Pancreas (tissue), 10 donors: ENCODE measurements at places on chromosomes 11 and 22. TPM values are rescaled to one million over a fixed set of nuclear protein-coding genes. Genes with fewer than 3 reads are reported as not detected.
A peak's percentile ranks its signal among the peaks of the same experiment; 100 is the strongest.

LIPT2 gene
- polyA plus RNA-seq = 1.6 TPM

DNA sequence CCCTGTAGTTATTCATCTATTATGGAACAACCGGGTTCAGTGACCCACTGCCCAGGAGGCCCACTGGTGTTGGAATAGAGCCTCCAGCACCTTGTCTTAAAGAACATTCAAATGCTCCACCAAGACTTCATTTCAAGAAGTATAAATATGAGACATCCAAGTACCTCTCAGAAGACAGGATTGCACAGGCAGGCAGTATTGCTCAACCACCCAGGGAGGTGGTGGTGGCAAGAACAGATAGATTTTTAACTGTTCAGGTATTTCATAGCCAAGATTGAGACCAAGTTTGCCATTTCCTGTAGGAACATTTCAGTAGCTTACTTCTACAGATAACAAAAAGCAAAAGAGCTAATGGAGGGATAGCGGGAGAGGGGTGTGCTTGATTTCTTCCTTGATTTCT, 78.7 kb downstream of the COMMD9 start:
- DNase-seq = no peak

OR8G1 gene
- not detected for polyA plus RNA-seq

COA4 gene
- 47.8 TPM for polyA plus RNA-seq

MOGAT2 gene
- 0.08 TPM for polyA plus RNA-seq

DNA sequence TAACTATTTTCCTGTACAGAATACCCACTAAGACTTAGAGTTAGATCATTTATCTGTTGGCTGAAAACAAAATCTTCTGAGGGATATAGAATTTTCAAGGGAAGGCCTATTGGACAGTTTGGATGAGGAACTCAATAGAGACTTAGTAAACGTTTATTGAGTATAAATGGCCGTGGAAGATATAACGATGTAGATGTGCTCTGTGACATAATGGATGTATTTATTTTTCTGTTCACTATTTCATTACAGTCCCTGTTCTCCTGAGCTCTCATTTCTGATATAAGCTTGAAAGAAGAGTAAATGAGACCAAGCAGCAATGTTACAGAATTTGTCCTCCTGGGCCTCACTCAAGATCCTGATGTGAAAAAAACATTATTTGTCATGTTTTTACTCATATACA, at the start of gene OR4A16:
OR4A16 (plus strand) TSS at position 301 of the 400 bp plus-strand sequence; CDS start at position 301, 0 bp downstream.
- no peak for DNase-seq

- DNase-seq = no peak
These were observed 1.9 kb downstream of the C11orf21 start for GRCh38 chr11:2299773-2300172.

DNA sequence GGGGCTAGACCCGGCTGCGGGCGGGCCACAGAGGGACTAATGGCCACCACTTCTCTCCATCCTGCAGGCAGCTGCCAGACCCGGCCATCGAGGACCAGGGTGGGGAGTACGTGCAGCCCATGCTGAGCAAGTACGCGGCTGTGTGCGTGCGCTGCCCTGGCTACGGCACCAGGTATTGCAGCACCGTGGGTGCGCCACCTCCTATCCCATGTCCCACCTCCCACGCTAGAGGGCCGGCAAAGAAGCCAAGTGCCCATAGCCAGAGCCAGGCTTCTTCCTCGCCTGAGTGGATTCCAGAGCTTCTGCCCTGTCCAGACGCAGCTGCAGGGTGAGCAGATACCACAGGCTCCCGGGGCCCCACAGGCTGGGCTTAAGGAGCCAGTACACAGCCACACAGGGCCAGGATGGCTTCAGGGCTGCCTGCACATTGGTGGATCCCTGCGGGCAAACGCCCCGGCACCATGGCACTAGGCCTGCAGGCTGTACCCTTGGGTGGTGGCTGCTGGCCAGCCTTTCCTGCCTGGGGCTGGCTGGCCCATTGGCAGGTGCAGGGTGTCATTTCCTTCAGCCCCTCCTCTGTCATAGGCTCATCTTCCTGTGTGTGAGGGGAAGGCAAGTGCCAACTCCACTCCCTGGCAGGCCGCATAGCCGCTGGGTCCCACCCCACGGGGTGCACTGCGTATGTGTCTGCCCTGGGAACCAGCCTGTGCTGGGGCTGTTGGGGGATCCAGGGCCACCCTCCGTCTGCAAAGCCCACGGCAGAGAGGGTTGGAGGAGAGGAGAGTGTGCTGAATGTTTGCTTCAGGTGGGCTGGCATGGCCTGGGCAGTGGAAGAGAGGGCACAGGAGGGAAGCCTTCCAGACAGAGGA, 16.5 kb upstream of the DGCR8 start:
- DNase-seq = no peak

FANCF gene
- 6.0 TPM for polyA plus RNA-seq

GRCh38 chr11:30510750-30511149, 75.4 kb downstream of the MPPED2 start:
- DNase-seq = no peak

DNA sequence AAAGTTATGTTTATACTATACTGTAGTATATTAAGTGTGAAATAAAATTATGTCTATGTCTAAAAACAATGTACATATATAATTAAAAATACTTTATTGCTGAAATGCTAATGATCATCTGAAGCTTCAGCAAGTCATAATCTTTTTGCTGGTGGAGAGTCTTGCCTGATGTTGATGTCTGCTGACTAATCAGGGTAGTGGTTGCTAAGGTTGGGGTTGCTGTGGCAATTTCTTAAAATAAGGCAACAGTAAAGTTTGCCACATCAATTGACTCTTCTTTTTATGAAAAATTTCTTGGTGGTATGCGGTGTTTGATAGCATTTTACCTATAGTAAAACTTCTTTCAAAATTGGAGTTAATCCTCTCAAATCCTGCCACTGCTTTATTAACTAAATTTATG, 21.4 kb downstream of the INSC start:
- no peak for DNase-seq

PKDREJ gene
- 0.05 TPM for polyA plus RNA-seq

- no peak for DNase-seq
These were observed 63.4 kb downstream of the NRXN2 start for GRCh38 chr11:64659417-64660144.

DNA sequence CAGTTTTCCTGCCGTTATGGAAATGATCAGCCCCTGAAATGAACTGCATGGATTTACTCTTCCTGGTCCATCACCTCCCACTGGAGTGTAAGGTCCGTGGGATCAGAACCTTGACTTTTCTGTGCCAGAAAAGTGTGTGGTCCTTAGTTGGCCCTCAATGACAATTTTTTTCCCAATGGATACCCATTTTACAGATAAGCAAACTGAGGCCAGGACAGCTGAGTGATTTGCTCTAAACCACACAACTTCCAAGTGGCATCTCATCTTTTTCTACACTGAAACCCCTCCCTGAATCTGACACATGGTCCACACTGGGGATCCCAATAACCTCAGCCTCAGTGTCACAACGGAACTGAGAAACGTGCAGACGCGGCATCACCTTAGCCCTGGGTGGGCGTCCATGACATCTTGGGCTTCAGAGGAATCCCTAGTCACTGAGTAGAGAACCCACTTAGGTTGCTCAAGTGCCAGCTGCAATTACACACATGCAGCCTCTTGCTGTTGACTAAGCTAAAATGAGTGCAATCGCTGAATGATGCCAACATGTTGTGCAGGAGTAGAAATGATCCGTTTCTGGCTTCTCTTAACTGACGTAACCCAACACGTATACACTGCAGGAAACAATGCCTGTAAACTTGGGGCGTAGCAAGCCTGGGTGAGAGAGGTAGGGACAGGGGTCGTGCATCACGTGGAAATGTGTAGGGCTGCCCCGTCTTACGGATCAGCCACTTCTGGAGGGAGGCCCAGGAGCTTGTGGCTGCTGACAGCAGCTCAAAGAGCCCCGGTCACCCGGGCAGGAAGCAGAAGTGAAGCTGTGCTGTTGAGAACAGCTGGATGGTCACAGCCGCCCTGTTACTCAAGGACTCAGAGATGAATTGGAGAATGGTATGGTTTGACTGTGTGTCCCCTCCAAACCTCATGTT, 136.3 kb downstream of the SHANK2 start:
- no peak for DNase-seq

DSCAML1 gene
- polyA plus RNA-seq = 1.9 TPM

KCNK4 gene
- polyA plus RNA-seq = not detected

DNA sequence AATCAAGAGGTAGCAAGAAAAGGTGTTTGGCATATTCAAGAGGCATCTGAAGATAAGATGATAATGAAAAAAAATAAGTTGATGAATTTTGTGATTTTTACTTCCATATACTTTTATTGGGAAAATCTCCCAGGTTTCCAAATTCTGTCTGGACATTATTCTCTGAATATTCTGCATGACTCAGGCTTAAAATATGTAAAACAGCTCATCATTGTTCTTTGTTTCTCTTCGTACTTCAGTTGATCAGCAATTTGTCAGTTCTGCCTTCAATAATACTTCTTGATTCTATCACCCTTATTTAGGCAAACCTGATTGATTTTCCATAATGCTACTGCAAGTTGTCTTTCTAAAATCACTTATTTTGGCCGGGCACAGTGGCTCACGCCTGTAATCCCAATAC, 30.2 kb downstream of the GTF2H1 start:
- DNase-seq = no peak

POU2AF2 gene
- polyA plus RNA-seq = 1.9 TPM

GRCh38 chr11:15101072-15101709, 13.5 kb upstream of the INSC start:
- peak; percentile 58 for DNase-seq

C11orf52 gene
- 23.3 TPM for polyA plus RNA-seq

- DNase-seq = no peak
These were observed 392.2 kb downstream of the ETS1 start for GRCh38 chr11:128195057-128195751.

DNA sequence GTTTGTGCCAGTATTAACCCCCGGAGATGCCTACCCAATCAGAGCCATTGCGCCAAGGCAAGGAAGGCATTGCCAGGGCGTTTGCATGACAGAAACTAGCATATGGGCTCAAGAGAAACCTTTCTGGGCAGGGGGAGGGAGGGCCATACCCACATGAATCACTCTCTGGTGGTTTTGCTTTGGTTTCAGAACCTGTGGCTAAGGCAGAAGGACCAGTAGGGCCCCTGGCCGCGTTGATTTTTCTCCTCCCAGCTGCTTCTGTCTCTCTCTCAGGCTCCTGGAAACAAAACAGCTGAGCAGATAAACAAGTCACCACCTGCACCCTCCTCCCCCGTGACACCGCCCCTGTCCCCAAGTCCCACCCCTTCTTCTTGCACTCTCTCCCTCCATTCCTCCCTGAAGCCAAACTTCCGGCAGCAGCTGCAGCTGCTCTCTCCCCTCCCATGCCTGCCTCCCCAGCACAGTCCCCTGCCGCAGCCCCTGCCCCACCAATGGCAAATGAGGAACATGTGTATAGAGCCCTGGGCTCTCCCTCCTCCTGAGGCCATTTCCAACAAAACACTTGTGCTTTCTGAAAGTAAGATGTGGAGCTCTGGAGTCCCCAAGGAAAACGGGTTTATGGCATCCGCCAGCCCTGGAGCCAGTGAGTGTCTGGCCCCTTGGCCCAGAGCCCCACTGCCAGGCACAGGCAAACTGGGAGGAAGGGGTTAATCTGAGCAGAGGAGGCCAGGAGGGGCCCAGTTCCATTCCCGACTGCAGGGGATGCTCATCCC, 39.0 kb upstream of the ADA2 start:
- DNase-seq = peak; percentile 94

- no peak for DNase-seq
These were observed 20.6 kb downstream of the MYEOV start for GRCh38 chr11:69314555-69314954.

DNA sequence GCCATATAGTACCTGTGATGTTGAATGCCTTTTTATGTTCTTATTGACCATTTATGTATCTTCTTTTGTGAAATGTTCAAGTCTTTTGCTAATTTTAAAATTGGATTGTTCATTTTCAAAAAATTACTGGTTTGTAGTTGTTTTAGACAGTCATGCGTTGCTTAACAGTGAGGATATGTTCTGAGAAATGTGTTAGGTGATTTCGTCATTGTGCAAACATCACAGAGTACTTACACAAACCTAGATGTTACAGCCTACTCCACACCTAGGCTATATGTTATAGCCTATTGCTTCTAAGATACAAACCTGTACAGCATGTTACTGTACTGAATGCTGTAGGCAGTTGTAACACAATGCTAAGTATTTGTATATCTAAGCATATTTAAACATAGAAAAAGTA, 32.5 kb downstream of the PDE3B start:
- DNase-seq = no peak

DNA sequence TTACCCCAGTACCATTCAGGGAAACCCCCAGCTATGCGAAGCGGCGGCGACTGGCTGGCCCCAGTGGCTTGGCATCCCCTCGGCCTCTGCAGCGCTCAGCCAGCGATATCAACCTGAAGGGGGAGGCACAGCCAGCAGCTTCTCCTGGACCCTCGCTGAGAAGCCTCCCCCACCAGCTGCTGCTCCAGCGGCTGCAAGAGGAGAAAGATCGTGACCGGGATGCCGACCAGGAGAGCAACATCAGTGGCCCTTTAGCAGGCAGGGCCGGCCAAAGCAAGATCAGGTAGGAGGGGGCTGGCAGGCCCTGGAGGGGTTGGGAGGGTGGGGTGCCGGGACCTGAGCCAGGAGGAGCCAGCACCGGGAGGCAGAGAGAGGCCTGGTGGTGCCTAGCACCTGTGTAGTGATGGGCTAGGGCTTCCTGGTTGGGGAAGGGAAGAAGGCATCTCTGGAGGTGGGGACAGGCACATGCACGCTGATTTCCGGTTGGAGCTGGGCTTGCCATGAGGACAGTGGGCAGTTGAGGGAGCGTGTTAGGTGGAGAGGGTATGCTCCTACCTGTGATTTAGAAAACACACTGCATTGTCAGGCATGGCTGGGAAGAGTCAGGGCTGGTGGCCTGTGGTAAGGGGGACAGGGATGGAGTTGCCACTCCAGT, 22.3 kb downstream of the SHANK3 start:
- no peak for DNase-seq

- no peak for DNase-seq
These were observed 972.1 kb downstream of the TBC1D22A start for GRCh38 chr22:47734511-47734910.

CRYBA4 gene
- polyA plus RNA-seq = not detected

GRCh38 chr11:123356539-123356938, 73.5 kb upstream of the GRAMD1B start:
- DNase-seq = no peak

GRCh38 chr11:33987975-33988580, 63.5 kb upstream of the CAPRIN1 start:
- peak; percentile 67 for DNase-seq

ZNF202 gene
- polyA plus RNA-seq = 9.6 TPM

GRCh38 chr11:118260353-118260752, 3.7 kb downstream of the MPZL2 start:
- no peak for DNase-seq

DNA sequence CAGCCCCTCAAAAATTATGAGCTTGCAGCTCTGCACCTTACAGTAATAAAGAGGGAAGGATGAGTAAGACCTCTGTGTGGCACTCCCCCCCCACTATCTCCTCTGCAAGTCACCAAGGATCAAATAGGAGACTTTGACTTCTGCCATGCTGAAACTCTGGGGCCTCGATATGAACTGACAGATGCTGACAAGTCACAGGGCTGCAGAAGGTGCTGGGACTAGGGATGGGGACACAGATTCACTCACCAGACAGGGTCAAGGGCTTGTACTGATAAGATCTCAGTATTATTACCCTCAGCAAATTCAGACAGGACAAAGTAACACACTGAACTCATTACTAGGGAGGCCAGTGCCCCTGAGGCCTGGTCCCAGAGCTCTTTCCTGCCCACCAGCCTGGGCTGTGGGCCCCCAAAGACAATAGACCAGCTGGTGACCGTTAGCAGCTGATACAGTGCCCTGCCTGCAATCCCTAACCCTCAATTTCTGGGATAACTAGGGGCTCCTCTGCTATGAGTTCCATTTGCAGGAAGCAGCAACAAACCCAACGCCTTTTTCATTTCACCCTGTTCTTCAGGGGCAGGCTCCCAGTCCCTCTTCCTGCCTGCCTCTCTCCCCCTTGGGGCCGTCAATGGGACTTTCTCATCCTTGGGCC, 20.1 kb downstream of the TMPRSS13 start:
- no peak for DNase-seq
